Hematopoietic multipotent progenitor cell treated with erythropoietin and hydrocortisone succinate and interleukin-3 and kit ligand, for 4 days (in vitro differentiated cells): ENCODE measurements at places on chromosomes 7 and 10.

GRCh38 chr10:60735244-60735643 lies 43.0 kb upstream of the CDK1 start:
- no peak for DNase-seq

- DNase-seq = no peak
Measured at GRCh38 chr7:140714331-140715040, 18.0 kb downstream of the NDUFB2 start.

DNA sequence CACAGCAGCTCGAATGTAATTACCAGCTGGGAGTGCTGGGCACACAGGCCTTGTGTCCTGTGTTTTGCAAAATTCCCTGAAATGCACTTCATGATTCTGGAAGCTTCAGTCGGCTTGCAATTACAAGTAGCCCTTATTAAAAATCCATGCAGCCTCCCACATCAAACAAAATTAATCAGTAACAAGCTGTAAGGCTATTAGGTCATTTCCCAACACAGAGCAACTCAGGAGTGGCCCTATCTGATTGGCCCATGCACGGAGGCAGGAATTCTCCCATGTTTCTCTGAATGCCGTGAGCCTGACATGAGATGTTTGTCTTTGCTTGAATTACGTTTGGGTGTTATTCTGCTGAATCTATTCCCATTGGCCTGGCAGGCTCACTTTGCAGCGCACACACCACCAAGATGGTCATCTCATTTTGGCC lies 36.9 kb downstream of the FOXL3 start:
- no peak for DNase-seq

DNA sequence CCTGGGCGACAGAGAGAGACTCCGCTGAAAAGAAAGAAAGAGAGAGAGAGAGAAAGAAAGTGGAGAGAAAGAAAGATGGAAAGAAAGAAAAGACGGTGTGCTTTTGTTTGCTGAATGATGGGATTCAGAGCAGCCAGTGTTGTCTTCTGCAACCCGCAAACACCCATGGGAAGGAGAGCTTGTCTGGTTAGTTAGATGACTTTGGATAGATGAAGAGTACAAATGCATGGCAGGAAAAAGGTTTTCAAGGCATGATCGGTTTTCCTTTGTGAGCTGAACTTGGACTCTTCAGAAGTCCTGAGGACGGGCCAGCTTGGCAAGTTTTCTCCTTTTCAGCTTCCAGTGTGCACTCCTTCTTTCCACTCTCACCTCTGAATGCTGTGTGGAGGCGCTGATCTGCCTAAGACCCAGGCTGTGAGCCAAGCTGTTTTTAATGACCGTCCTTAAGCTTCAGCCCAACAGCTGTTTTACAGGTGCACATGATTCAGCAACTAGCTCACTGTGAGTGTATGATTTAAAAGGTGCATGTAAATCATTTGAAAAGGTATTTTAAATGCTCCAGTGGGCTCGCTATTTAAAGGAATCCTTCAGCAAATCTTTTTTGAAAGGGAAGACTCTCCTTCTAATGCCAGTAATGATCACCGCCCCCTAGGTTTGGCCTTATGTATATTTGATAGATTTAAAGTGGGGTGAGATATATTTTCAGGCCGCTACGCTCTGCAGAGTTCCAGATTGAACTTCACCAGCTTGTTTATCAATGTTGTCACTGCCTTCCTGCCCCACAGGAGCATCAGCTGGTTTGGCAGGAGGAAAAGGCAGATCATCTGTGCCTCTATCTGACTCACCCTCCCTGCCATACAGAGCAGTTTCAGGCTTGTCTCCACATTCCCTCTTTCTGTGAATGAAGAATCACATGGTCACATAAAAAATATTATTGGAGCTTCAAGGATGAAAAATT lies 115.0 kb downstream of the PLXDC2 start:
- peak; percentile 68 for DNase-seq

GRCh38 chr10:78520737-78521430 lies 487.2 kb downstream of the RPS24 start:
- DNase-seq = peak; percentile 42

GRCh38 chr10:7788639-7789286 lies 786 bp downstream of the ATP5F1C start:
- DNase-seq = peak; percentile 19

GRCh38 chr10:79057481-79058275 lies 11.1 kb upstream of the ZMIZ1 start:
- DNase-seq = no peak

DNA sequence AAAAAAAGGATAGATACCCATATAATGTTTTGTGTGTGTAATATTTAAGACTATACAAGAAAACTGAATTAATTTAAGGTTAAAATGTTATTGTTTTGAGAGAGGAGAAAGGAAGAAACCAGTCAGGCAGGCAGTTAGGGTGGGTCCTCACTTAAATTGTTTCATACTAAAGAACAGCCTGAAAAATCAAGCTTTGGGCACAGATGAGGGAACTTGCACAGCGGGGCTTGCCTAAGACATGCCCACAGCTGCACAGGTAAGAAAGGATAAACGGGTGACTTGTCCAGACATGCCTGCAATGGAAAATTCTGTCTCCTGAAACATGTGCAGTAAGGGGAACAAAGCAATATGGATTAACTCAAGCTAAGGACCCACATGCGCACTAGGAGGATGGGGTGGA lies 158.4 kb downstream of the BBS9 start:
- no peak for DNase-seq

- no peak for DNase-seq
Measured at GRCh38 chr7:44693641-44694313, 54.9 kb upstream of the ZMIZ2 start.

- DNase-seq = no peak
Measured at GRCh38 chr7:18698258-18698734, 202.7 kb downstream of the HDAC9 start.

- DNase-seq = peak; percentile 22
Measured at GRCh38 chr10:110458266-110458920, 39.3 kb upstream of the DUSP5 start.

DNA sequence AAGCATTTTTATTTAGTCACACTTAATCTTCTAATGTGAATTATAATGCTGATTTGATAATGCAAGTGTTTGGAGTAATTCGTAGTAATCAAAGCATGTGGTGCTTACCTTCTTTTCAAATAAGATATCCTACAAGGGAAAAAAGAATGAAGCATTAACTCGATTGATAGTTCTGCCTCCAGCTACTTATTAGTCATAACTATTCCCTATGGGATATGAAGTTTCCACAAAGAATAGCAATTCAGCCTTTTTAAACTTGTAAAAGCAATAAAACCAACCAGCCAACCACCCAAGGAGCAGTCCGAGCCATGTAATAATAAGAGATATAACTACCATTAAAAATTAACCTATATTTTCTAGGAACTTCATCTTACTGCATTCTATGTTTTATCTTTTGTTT lies 11.6 kb downstream of the COL28A1 start:
- DNase-seq = no peak

DNA sequence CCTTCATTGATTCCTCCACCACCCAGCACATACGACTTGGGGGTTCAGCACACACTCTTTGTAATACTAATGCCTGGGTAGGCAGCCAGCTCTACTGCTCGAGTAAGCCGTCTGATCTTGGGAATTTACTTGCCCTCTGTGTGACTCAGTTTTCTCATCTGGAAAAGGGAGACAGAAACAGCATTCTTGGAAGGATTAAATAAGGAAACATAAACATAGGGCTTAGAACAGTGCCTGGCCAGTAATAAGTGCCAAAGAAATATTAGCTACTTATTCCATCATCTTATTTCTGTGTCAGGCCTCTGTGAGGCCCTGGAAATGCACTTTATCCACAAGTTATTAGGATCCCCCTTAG lies 130.1 kb downstream of the TNS3 start:
- DNase-seq = no peak

- DNase-seq = peak; percentile 20
Measured at GRCh38 chr10:29446327-29446726, 157.5 kb downstream of the LYZL1 start.

DNA sequence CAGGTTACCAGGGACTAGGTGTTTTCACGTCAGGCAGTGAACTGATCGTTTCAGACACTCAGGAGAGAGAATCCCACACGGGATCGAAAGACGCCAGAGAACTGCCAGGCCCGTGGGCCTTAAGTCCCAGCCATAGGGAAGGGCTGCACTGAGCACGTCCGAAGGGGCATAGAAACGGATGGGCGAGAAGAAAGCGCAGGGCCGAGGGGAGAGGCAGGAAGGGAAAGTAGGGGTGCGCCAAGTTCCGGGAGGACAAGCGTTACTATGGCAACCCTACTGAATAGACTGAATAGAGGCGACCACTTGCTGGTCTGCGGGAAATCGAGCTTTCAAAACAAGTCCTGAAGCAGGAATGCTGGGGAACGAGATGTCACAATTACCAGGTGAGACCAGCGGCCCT lies 421.3 kb upstream of the NUPR2 start:
- DNase-seq = no peak

- DNase-seq = no peak
Measured at GRCh38 chr7:124557587-124557986, 208.0 kb downstream of the GPR37 start.

GRCh38 chr10:125177641-125178640 lies 17.6 kb upstream of the CTBP2 start:
- no peak for DNase-seq

GRCh38 chr7:120307991-120308545 lies 35.1 kb downstream of the KCND2 start:
- no peak for DNase-seq

DNA sequence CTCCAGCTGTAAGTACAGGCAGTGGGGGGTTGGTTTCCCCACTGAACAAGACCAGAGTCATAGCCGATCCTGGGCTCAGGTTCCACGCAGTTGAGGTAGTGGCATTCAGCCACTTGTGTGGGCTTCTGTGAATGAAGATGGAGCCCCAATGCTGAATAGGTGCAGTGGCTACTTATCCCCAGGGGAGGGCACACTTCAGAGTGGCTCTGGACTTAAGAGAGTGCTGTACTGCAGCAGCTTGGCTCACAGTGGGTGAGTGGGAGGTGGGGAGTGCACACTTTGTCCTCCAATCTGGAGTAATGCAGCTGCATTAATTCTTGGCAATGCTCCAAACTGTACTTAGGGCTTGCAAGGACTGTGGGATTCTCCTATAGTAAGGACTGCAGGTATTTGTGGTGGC lies 81.9 kb downstream of the BUB3 start:
- no peak for DNase-seq

GRCh38 chr10:101779544-101780186 lies 3.6 kb downstream of the NPM3 start:
- peak; percentile 89 for DNase-seq

DNA sequence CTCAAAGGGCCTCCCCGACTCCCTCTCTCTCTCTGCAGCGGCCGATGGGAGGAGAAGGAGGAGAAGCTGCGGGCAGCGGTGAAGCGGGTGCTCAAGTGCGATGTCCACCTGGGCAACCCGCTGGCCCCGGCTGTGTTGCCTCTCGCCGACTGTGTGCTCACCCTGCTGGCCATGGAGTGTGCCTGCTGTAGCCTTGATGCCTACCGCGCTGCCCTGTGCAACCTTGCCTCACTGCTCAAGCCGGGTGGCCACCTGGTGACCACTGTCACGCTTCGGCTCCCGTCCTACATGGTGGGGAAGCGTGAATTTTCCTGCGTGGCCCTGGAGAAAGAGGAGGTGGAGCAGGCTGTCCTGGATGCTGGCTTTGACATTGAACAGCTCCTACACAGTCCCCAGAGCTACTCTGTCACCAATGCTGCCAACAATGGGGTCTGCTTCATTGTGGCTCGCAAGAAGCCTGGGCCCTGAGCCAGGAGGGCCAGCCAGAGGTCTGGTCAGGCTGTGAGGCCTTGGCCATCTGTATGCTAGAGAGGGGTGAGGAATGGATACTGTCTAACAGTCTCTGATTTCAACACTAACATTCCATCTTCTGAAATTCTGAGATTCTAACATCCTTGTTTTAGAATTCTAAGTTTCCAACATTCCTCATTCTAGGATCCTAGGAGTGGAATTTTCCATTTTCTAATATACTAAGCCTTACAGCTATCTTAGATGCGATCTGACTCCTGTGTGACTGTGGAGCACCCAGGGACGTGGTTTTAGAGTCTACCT lies 3.6 kb downstream of the INMT start:
- no peak for DNase-seq

GRCh38 chr7:87344446-87344845 lies 1.0 kb upstream of the CROT start:
- peak; percentile 24 for DNase-seq

DNA sequence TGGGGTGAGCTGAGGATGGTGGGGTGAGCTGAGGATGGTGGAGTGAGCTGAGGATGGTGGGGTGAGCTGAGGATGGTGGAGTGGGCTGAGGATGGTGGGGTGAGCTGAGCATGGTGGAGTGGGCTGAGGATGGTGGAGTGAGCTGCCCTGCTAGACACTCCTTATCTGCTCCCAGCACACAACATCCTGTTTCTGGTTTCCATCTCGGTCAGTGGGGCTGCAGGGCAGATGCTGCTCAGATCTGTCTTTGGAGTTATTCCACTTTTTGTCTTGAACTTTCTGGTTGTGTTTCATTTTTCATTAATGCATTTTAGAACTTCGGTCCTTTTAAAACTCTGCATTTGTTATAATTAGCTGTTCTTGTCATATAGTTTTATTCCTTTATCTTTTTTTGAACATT lies 67.9 kb upstream of the ANTXRL start:
- DNase-seq = peak; percentile 91

DNA sequence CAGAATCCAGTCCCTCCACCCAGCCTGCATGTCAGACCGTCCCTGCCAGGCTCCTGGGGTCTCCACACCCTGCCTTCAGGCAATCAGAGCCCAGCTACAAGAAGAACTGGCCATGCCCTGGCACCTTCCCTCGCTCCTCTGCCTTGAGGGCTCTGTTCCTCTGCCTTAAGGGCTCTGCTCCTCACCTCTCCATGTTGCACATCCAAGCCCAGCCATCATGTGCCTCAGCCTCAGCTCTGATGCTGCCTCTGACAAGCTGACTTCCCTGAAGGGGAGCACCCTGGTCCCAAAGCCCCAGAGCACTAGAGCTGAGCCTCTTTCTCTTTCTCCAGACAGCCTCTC lies 50.3 kb upstream of the ANTXRL start:
- DNase-seq = no peak

DNA sequence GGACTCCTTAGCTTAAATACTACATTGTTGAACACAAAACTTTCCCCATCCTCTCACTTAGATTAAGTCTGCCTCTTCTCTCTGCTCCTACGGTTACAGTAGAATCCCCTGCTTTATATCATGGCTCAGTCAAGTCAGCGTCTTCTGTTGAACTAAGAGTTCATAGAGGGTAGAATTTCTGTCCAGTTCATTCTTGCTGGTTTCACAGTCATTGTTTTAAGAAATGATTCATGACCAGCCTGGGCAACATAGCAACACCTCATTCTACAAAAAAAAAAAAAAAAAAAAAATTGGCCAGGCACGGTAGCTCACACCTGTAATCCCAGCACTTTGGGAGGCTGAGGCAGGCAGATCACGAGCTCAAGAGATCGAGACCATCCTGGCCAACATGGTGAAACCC lies 3.7 kb upstream of the ZFYVE27 start:
- no peak for DNase-seq

- DNase-seq = peak; percentile 58
Measured at GRCh38 chr7:102974366-102975236, 61.8 kb downstream of the LRRC17 start.
